ENCODE measurements at places on chromosomes 16 and 17.

DNA sequence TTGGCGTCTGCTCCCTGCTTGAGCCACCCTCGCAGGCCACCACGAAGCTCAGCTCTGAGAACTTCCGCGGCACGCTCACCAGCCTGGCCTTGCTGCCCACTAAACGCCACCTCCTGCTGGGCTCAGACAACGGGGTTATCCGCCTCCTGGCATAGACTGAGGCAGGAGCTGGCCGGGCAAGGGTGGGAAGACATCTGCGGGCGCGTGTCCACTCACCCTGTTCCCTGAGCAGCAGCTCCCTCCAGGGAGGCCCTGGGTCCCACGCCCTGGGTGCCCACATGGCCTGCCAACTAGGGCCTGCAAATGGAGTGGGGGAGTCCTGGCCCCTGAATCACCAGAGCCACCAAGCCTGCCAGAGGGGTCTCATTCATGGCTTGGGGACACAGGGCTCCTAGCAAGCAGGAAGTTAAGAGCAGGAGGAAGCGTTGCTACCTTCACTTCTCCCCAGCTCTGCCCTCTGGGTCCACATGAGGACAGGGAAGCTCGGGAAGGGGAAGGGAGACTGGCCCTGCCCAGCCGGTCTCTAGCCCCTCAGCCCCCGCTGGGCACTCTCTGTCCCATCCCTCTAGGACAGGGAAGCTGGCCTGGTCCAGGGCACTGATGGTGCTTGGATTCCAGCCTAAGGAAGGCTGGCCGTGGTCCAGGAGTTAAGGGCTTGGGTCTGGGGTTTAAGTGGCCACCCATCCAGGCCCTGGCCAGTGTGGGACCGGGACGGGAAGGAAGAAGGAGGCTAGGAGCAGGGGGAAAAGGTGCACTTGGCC is 5.0 kb upstream of the SERPINF2 start:
- DNase-seq: no peak
- no peak overlapping the region for H3K4me3 ChIP-seq
- no peak overlapping the region for H3K27ac ChIP-seq
- H3K4me1 ChIP-seq: peaks cover 10% of the 10 kb centered on the region
- peaks cover 5% of the 10 kb centered on the region for H3K36me3 ChIP-seq

GRCh38 chr16:4319454-4320421 is 3.9 kb downstream of the GLIS2 start:
- H3K27me3 ChIP-seq: peaks cover 5% of the 10 kb centered on the region
- H3K4me1 ChIP-seq: peaks cover 5% of the 10 kb centered on the region
- H3K27ac ChIP-seq: peak overlapping the region; percentile 5
- peak; percentile 77 for DNase-seq

GRCh38 chr16:30063278-30063892 is 2.2 kb upstream of the ALDOA start:
- H3K4me1 ChIP-seq: peaks cover 48% of the 10 kb centered on the region
- no peaks in the 10 kb centered on the region for H3K36me3 ChIP-seq
- no peaks in the 10 kb centered on the region for H3K27me3 ChIP-seq
- H3K4me3 ChIP-seq: peak overlapping the region; percentile 91
- no peak for DNase-seq

- peaks cover 46% of the 10 kb centered on the region for H3K27me3 ChIP-seq
- no peak overlapping the region for H3K27ac ChIP-seq
- DNase-seq: no peak
- H3K4me3 ChIP-seq: no peak overlapping the region
- no peaks in the 10 kb centered on the region for H3K4me1 ChIP-seq
Measured at GRCh38 chr16:68734782-68735181, 2.3 kb upstream of the CDH1 start.

GRCh38 chr17:48589060-48589830 is 796 bp downstream of the HOXB3 start:
- no peak for DNase-seq
- no peak overlapping the region for H3K4me3 ChIP-seq

DNA sequence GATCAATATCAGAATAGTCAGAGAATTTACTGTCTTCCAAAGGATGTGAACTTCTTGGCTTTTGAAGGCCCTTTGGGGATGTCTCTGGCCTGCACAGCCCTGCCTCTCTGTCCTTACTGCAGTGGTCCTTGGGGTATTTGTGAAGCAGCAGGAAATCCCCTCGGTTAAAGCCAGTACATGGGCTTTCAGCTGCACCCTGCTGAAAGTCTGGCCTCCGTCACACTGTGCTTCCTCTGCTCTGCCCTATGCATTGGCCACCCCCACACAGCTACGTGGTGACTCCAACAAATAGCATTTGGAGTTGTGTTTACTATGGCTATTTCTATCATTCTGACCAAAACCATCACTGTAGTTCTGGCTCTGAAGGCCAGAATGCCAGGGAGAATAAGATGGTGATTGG is 21.2 kb downstream of the SYCE1L start:
- H3K4me1 ChIP-seq: no peaks in the 10 kb centered on the region
- no peak overlapping the region for H3K4me3 ChIP-seq
- no peak overlapping the region for H3K27ac ChIP-seq
- no peak for DNase-seq
- no peaks in the 10 kb centered on the region for H3K27me3 ChIP-seq

DNA sequence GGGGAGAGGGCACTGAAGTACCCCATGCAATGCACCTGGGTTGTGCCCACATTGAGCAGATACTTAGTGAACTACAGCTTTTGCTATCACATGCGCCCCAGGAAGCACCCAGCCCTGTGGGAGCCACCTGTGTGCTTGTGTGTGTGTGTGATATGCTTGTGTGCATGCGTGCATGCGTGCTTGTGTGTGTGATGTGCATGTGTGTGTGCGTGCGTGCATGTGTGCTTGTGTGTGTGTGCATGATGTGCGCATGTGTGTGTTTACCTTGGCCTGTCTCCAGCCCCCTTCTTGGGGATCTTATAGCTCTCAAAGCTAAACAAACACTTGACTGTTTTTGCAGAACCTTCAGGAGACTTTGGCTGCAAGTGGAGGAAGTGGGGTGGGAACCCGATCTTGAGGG is 841 bp downstream of the C16orf89 start:
- no peak for DNase-seq
- no peak overlapping the region for H3K27ac ChIP-seq
- no peaks in the 10 kb centered on the region for H3K27me3 ChIP-seq
- H3K4me3 ChIP-seq: no peak overlapping the region
- no peaks in the 10 kb centered on the region for H3K36me3 ChIP-seq

DNA sequence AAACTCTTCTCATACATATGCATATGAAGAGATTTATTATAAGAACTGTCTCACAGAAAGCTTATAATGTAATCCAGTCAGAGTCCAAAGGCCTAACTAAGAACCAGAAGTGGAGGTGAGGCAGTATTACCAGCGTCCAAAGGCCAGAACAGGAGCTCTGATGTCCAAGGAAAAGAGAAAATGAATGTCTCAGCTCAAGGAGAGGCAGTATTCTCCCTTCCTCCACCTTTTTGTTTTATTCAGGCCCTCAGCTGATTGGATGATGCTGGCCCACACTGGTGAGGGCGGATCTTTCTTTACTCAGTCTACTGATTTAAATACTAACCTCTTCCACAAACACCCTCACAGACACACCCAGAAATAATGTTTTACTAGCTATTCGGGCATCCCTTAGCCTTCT is 43.4 kb downstream of the FBXL20 start:
- peaks cover 33% of the 10 kb centered on the region for H3K4me1 ChIP-seq
- H3K27me3 ChIP-seq: no peaks in the 10 kb centered on the region
- no peak for DNase-seq
- H3K36me3 ChIP-seq: no peaks in the 10 kb centered on the region
- no peak overlapping the region for H3K4me3 ChIP-seq

- no peak overlapping the region for H3K4me3 ChIP-seq
- no peaks in the 10 kb centered on the region for H3K36me3 ChIP-seq
- H3K27me3 ChIP-seq: no peaks in the 10 kb centered on the region
Measured at GRCh38 chr17:65587534-65588180, 26.2 kb upstream of the AXIN2 start.
